ENCODE measurements at places on chromosomes 2 and 18. TPM values are rescaled to one million over a fixed set of nuclear protein-coding genes. Genes with fewer than 3 reads are reported as not detected.

The MBP gene
- total RNA-seq, result 15.4 TPM

The SERPINB13 gene
- not detected for total RNA-seq

DNA sequence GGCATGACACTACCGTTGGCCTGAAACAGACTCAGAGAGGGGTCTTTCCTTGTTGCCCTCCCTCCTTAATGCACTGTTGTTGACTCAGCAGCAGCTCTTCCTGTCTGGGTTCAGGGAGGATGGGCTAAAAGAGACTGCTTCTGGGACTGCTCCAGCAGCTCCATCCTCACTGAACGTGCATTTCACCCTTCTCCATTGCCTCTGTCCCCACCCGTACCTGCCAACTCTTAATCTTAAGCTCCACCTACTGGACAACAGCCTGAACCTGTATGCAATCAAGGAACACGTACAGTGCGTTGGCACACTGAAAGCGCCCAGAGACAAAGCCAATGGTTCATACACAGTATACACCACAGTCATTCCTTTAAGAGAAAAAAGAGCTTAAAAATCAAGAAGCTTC lies 230.8 kb upstream of the RAB6C start:
- DNase-seq, result no peak

DNA sequence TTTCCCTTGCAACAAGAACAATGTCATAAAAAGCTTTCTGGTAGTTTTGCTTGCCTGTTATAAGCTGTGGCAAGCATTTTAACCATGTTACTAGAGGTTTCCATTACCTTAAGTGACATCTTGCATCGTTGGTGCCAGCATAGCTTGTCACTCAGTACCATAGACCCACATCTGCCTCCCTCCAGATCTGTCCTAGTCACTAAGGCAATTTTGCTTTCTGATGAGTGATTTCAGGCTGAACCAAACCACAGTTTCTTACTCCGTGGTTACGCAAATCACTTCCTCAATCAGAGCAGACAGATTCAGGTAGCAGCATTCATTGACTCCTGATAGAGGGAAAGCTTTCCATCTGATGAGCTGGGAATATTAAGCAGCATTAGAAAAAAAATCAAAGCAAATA lies 1057.5 kb upstream of the FAM98A start:
- no peak for DNase-seq

GRCh38 chr2:194104687-194105086 lies 1552.3 kb upstream of the SLC39A10 start:
- DNase-seq, result no peak

Measured in right atrium auricular region (tissue), 2 donors.